ENCODE measurements at places on chromosomes 1 and 21.

- DNase-seq, result peak; percentile 60
These were observed 71.0 kb downstream of the NFASC start for GRCh38 chr1:204941421-204942338.

- no peak for DNase-seq
These were observed 302.8 kb downstream of the MATN1 start for GRCh38 chr1:30420519-30421050.

GRCh38 chr1:75985827-75986226, 53.6 kb upstream of the ASB17 start:
- no peak for DNase-seq

DNA sequence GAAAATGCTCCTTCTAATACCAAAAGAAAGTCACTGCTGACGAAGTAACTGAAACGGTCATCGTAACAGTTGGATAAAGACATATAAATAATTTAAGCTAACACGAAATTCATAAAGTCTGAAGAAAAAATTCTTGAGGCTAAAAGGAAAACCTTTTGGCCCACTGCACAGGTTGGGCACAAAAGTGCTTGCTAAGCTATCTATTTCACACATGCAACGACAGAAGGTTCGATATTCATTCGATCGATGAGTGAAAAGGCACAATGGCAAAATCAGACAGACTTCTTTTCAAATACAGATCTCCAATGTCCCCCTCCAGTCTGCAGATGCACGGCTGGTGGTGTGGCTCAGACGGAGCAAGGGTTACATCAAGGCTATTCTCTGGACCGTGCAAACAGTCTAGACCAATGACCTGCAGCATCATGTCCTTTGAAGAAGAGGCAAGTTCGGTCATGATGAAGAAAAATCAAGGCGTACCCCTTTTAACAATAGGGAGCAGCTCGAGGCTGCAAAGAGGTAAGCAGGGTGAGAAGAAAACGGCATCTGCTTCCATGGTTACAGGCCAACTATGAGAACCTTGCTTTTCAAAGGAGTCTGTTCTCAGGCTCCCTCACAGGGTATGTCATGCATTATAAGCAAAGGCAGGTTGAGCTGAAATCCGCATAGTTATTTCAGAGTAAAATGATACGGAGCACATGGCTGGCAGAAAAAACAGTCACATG, 579.6 kb downstream of the USP25 start:
- DNase-seq, result no peak

DNA sequence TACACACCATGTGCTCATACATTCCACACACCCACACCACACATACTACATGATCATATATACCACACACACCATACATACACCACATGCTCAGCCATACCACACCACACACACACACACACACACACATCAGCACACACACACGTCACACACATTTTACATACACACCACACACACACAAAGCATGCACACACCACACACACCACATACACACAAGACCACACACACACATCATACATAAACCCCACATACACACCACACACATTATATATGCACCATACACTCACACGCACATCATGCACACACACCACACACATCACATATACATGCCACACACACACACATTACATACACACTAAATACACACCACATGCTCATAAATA, 124.5 kb upstream of the ERG start:
- no peak for DNase-seq

GRCh38 chr21:20551939-20552338, 446.3 kb upstream of the NCAM2 start:
- no peak for DNase-seq

DNA sequence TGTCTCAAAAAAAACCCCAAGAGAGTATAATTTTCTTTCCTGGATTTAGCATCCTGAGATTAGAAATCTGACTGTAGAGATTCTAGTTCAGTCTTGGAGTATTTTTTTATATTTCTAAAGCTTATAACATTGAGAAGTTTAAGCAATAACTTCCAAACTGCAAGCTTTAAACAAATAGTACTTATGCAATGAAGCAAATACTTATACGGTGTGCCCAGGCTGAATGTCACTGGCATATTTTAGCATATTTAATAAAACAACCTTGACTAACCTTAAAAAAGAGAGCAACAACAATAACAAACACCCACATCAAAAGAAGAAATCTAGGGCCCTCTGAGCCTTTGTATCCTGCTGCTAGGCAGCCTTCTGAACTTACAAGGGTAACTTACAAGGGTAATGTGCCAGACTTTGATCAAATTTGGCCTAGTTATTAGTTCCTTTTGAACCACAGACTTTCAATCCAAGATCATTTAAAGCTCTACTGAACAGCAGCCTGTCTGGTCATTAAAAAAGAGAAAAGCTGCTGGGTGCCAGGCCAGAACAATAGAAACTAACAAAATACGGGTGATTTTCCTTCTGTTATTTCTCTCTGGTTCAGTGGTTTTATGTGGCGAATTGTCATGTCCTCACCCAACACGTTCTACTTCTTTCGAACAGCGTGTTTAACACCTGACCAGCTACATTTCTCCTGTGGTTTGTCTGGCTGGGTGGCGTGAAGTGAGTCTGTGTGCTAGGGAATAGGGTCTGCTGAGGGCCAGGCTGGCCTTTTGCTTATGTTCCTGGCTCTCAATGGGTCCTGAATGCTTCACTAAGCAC, 16.2 kb downstream of the MTOR start:
- DNase-seq, result no peak

- no peak for DNase-seq
These were observed 391 bp downstream of the IFT25 start for GRCh38 chr1:53945183-53945432.

- peak; percentile 44 for DNase-seq
These were observed 15.6 kb upstream of the CHIA start for GRCh38 chr1:111275079-111275478.

- DNase-seq, result no peak
These were observed 71.9 kb downstream of the HIVEP3 start for GRCh38 chr1:41846625-41847405.

GRCh38 chr1:162303004-162303344, 73.7 kb downstream of the SPATA46 start:
- no peak for DNase-seq

GRCh38 chr1:77631751-77632150, 50.7 kb downstream of the ZZZ3 start:
- DNase-seq, result no peak
